ENCODE measurements at places on chromosomes 3 and 15.

GRCh38 chr15:79394231-79394630 is 37.9 kb upstream of the MINAR1 start:
- DNase-seq = no peak

GRCh38 chr3:127655641-127656040 is 17.1 kb upstream of the ABTB1 start:
- DNase-seq = no peak

- DNase-seq = no peak
Observed at GRCh38 chr3:153084431-153084830, 77.6 kb upstream of the RAP2B start.

GRCh38 chr15:33402600-33402999 is 91.8 kb downstream of the RYR3 start:
- no peak for DNase-seq

DNA sequence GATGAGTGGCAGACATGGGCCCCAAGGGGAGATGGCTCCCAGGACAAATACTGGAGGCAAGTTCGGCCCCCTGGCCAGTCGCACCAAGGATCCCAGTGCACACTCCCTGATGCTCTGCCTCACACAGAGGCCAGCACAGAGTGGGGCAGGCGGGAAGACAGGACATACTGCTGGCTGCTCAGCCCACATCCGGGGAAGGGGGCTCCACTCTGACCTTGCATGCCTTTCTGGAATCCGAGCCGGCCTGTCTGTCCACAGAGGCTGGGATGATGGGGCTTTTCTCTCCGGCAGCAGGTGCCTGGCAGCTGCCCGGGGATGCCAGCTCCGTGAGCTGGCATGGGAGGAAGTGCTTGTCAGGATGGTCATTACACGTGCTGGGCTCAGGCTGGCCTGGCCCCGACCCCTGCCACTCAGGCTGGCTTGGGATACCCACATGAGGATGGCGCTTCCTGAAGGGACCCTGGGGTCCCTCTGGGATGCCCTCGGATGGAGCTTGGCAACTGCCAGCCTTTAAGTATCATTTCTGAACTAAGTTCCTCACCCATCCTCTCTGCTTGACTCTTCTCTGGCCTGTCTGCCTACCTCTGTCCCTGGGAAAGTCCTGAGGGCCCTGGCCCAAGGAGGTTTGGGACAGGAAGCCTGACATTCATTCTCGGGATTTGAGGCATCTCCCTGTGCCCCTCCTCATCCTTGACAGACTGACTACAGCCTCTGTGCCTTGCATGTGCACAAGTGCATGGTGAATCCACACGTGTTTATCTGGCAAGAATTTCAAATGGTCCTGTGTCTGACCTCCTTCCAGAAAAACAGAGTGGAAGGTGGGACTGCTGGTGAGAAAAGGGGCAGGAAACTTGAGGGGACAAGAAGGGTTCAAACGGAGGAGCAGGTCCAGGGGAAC is 46.5 kb downstream of the EXOG start:
- DNase-seq = no peak

- no peak for DNase-seq
Observed at GRCh38 chr15:67854358-67854757, 14.5 kb upstream of the RNU6-1 start.

- DNase-seq = no peak
Observed at GRCh38 chr3:15332405-15333098, at the start of gene SH3BP5. Gene SH3BP5 (minus strand): TSS chr3:15332586. CDS start chr3:15332408, 178 bp downstream.

DNA sequence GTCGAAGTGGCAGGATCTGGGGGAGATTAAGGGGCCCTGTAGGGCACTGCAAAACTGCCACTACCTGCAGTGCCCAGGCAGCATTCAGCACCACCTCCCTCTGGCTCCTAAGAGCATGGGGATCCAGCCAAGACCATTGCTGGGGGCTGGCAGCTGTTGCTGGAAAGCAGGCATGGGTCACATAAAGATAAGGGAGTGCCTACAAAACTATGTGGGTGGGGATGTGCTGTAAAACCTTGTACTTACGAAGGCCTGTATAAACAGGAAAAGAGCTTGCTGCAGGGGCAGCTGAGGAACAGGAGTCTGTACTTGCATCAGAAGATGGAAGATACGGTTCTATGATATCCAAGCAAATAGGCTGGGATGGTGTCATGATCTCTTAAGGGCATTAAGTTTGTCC is 27.1 kb downstream of the IL20RB start:
- DNase-seq = no peak

GRCh38 chr3:194689493-194689944 is 3.8 kb downstream of the FAM43A start:
- no peak for DNase-seq

DNA sequence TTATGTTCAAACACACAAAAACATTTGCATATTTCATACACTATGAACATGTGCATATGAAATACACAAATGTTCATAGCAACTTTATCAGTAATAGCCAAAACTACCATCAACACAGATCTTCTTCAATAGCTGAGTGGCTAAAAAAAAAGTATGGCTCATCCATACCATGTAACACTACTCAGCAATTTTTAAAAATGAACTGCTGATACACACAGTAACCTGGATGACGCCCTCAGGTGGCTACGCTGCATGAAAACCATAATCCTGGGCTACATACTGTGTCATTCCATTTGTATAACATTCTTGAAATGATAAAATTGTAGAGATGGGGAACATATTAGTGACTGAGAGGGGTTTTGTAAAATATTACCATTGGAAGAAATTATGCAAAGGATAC is 243.6 kb downstream of the MAGI1 start:
- no peak for DNase-seq

- DNase-seq = no peak
Observed at GRCh38 chr3:117706037-117706436, 996.5 kb downstream of the TUSC7 start.

- no peak for DNase-seq
Observed at GRCh38 chr3:126546013-126546412, 12.7 kb downstream of the C3orf22 start.

- no peak for DNase-seq
Observed at GRCh38 chr3:38029400-38030125, at the start of gene PLCD1. Gene PLCD1 (minus strand): TSS chr3:38029642. CDS start chr3:38029539, 103 bp downstream.

DNA sequence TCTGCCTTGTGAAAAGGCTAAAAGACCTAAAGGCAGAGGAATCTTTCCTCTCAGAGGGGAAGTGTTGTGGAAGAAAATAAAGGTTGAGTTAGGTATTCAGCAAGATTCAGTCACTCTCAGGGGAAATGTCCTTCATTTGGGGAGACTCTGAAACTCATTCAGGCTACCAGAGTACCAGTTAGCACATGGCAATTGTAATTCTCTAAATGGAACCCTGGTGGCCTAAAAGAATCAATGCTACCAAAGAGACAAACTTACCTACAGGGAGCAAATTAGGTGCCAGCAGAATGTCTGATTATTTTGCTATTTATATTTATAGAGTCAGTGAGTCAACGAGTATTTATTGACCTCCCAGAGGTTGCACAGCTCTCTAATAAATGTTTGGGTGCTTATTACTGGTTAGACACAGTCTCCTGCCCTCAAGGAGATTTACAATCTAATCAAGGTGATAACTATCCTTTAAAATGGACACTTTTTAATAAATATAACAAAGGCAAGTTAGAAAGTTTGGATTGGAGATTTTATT is 33.9 kb upstream of the CDIN1 start:
- DNase-seq = no peak

- DNase-seq = no peak
Observed at GRCh38 chr3:141425523-141426233, 57.4 kb downstream of the ZBTB38 start.

- no peak for DNase-seq
Observed at GRCh38 chr3:22176911-22177310, 425.9 kb upstream of the ZNF385D start.

- DNase-seq = no peak
Observed at GRCh38 chr3:161156936-161157335, 51.8 kb upstream of the B3GALNT1 start.

DNA sequence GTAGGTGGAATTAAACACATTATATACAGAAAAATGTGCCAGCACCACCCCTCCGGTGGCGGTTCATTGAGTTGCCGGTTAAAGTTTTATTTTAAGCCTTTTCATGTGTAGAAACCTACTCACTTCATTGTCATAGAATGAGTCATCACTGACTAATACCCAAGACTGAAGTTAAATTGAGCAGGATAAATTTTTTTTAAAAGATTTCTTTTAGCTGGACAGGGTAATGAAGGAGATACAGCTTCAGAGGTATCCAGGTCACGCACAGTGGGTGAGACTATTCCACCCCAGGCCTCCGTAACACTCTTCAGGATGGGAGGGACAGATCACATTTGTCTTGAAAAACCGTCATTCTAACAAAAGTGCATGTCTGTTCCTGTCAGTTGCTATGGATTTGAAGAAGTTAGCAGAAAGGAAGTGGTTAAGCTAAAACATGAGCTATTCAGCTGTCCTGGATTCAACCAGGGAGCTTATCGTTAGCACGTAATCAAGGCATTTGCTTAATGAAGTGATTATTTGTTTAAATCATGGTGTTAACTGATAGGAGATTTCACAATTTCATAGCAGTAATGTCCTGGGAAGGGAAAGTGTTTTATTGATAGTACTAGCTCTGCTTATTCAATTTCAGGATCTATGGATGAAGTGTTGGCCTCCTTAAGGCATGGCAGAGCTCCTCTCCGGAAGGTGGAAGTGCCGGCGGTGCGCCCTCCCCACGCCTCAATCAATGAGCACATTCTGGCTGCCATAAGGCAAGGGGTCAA is 23.4 kb downstream of the WHAMM start:
- DNase-seq = no peak

GRCh38 chr15:61621146-61621545 is 392.0 kb upstream of the RORA start:
- peak; percentile 14 for DNase-seq

- no peak for DNase-seq
Observed at GRCh38 chr3:113147681-113148261, 63.6 kb upstream of the BOC start.

- no peak for DNase-seq
Observed at GRCh38 chr3:123044981-123045763, 17.6 kb upstream of the SEMA5B start.

DNA sequence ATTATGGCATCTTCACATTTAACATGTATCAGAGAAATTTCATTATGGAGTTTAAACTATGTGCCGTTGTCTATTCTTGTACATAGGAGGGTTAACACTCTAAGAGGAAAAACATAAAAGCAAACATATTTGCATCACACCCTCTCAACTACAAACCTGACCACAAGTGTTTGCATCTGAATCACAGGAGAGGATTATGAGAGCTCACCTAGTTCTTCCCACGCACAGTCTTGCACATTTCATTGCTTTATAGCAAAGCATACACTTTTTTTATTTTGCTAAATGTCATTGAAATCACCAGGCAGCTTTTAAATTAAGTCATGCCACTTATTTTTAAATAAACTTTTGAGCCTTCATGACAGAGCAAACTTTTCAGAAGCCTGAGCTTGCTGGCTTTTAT is 12.5 kb downstream of the TRAT1 start:
- DNase-seq = no peak

DNA sequence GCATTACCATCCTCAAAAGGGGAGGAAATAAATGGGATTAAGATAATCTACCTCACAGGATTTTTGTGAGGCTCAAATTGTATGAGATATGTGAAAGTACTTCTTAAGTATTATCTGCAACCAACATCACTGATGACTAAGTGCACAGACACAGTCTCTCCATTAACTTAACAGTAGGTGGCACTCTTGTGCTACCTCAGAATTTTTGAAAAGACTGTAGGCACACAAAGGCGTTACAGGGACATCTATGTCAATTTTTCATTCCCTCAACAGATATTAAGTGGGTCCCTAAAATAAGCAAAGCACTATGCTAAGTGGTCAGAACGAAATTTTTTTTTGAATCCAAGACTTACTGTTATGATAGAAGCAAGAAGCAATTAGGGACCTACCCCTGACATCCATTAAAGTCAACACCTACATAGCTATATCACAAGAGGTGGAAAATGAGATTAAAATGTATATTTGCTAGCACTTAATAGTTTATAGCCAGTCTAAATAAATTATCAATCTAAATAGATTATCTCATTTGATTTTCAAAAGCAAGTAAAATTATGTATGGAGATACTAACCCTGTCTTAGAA is 52.9 kb downstream of the RYK start:
- DNase-seq = no peak

DNA sequence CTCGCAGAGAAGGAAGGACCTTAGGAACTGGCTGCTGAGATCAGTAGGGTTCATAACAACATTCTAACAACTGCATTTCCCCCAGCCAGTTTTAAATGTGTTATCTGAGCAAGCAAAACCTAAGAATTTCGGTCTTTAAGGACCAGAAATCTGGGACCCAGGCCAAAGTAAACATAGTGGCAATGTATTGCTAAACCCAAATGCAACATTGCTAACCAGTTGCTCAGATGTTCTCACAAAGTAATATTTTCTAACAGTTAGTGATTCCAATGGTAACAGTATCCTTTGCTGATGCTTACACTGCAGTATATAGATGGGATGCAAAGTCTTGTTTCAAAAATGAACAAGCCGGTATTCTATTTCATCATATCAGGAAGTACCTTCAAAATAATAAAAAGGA is 254.3 kb downstream of the RYR3 start:
- no peak for DNase-seq

DNA sequence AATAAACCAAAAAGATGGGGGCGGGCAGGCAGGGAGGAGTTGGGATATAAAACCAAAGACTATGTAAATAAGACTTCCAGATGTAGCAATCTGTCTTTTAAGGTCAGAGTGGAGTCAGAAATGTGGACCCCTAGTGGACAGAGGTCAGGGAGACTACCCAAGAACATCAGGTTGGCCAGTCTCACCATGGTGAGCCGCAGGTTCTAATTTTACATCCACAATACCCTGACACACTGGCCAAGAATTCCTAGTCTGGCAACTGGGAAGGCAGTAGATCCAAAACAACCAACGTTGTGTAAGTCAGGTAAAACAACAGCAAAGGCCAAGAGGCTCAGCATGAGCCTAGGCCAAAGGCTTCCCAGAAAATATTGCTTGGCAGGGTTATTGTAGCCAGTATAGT is 203.4 kb downstream of the FOXP1 start:
- no peak for DNase-seq

DNA sequence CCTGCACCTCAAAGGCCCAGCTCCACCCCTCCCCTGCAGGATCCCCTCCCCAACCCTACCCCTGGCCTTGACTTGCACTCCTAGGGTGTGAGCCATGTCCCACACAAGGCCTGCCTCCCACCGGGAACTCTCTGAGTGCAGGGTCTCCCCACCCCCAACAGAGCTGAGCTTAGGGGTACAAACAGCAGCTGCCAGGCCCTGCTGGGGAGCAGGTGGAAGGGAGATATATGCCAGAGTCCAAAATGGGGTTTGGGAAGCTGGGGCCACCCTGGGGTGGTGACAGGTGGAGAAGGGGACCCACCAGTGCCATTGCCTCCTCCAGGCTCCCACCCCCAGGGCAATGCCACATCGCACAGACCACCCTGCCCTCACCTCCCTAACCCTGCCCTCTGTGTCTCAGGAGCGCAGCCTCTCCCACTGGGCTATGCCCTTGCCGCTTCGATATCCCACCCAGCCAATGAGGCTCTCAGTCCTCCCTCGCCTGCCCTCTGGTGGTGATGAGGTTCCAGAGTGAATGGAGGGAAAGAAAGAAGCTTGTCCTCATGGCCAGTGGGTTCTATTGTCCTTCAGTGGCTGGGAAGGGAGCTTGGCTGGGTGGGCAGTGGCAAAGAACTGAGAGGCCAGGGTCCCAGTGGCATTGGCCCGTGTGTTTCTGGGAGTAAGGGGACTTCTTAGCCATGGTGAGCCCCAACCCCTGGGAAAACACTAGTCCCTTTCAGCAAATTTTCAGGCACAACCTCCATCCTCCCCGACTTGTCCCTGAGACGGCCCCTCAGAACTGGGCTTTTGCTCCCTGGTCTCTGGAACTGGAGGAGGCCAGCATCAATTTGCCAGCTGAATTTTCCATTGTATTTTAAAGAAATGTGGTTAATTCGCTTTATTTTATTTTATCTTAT is 46.8 kb downstream of the CYP11A1 start:
- no peak for DNase-seq

- no peak for DNase-seq
Observed at GRCh38 chr15:64763021-64763420, 12.4 kb downstream of the RBPMS2 start.

Measured in NCI-H187 treated with DMSO at 0.1 percent for 48 hours (cell line).